ENCODE measurements at places on chromosomes 13 and 19. TPM values are rescaled to one million over a fixed set of nuclear protein-coding genes. Genes with fewer than 3 reads are reported as not detected.

Gene FGF21
- total RNA-seq: not detected

Gene FUT2
- total RNA-seq: 5.8 TPM

Gene UBL3
- 34.1 TPM for total RNA-seq

Gene PBX4
- total RNA-seq: 5.7 TPM

DNA sequence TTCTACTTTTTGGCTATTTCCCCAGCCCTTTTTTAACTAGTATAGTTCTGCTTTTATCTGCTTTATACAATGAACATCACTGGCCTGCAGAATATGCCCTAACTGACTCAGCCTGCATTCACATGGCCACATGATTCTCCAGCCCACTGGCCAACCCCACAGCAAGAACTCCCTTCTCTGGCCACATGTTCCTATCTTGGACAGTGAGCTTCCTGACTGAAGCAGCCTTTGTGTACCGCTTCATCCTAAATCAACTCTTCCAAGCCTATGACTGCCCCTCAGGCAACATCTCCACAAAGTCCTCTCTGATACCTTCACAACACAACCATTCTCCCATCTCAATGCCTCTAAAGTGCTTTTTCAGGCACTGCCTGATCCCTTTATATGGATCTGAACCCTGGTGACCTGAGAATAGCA, 214.1 kb downstream of the COL4A1 start:
- H3K4me1 ChIP-seq: no peaks in the 10 kb centered on the region
- H3K27ac ChIP-seq: no peak overlapping the region
- H3K36me3 ChIP-seq: no peaks in the 10 kb centered on the region

- H3K4me1 ChIP-seq: no peaks in the 10 kb centered on the region
- peaks cover 14% of the 10 kb centered on the region for H3K36me3 ChIP-seq
- no peaks in the 10 kb centered on the region for H3K27me3 ChIP-seq
- no peak overlapping the region for H3K4me3 ChIP-seq
These were observed 6.9 kb upstream of the MEF2B start for GRCh38 chr19:19176950-19177349.

- H3K27ac ChIP-seq: no peak overlapping the region
- DNase-seq: no peak
- H3K4me3 ChIP-seq: no peak overlapping the region
- H3K36me3 ChIP-seq: no peaks in the 10 kb centered on the region
- no peaks in the 10 kb centered on the region for H3K27me3 ChIP-seq
These were observed 9.9 kb downstream of the PLEKHF1 start for GRCh38 chr19:29675120-29675649.

- H3K36me3 ChIP-seq: no peaks in the 10 kb centered on the region
- H3K4me3 ChIP-seq: no peak overlapping the region
- H3K27ac ChIP-seq: no peak overlapping the region
- no peak for DNase-seq
These were observed 30.2 kb upstream of the UBE2L5 start for GRCh38 chr13:30391956-30392680.

GRCh38 chr19:49666120-49666444, 349 bp downstream of the BCL2L12 start:
- peak overlapping the region; percentile 88 for H3K27ac ChIP-seq
- DNase-seq: no peak
- H3K27me3 ChIP-seq: no peaks in the 10 kb centered on the region
- H3K36me3 ChIP-seq: peaks cover 15% of the 10 kb centered on the region
- peak overlapping the region; percentile 98 for H3K4me3 ChIP-seq

- DNase-seq: peak; percentile 96
- no peak overlapping the region for H3K27ac ChIP-seq
- peaks cover 6% of the 10 kb centered on the region for H3K4me1 ChIP-seq
These were observed 13.1 kb downstream of the DDX39A start for GRCh38 chr19:14405758-14406644.

- no peak overlapping the region for H3K27ac ChIP-seq
- no peak overlapping the region for H3K4me3 ChIP-seq
- DNase-seq: no peak
- no peaks in the 10 kb centered on the region for H3K4me1 ChIP-seq
- H3K36me3 ChIP-seq: no peaks in the 10 kb centered on the region
- H3K27me3 ChIP-seq: peaks cover 14% of the 10 kb centered on the region
These were observed 1.8 kb downstream of the NCAN start for GRCh38 chr19:19213426-19214158.

DNA sequence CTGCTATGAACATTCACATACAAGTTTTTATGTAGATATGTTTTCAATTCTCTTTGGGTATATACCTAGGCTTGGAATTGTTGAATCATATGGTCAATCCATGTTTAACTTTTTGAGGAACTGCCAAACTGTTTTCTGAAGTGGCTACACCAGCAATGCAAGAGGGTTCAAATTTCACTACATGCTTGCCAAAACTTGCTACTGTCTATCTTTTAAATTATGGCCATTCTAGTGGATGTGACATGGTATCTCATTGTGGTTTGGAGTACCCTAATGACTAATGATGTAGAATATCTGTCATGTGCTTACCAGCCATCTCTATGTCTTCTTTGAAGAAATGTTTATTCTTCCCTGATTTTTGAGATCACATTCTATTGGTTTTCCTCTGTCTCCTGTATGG, 860.3 kb downstream of the DIAPH3 start:
- no peaks in the 10 kb centered on the region for H3K27me3 ChIP-seq
- no peak for DNase-seq
- no peak overlapping the region for H3K4me3 ChIP-seq
- H3K27ac ChIP-seq: no peak overlapping the region
- no peaks in the 10 kb centered on the region for H3K36me3 ChIP-seq

- H3K4me3 ChIP-seq: peak overlapping the region; percentile 30
- H3K36me3 ChIP-seq: no peaks in the 10 kb centered on the region
- DNase-seq: no peak
- no peak overlapping the region for H3K27ac ChIP-seq
- no peaks in the 10 kb centered on the region for H3K27me3 ChIP-seq
These were observed 16.7 kb downstream of the TICAM1 start for GRCh38 chr19:4814625-4815425.

GRCh38 chr19:38089440-38089839, 134.6 kb downstream of the DPF1 start:
- no peak overlapping the region for H3K4me3 ChIP-seq
- H3K27me3 ChIP-seq: no peaks in the 10 kb centered on the region
- H3K4me1 ChIP-seq: no peaks in the 10 kb centered on the region
- no peak overlapping the region for H3K27ac ChIP-seq
- H3K36me3 ChIP-seq: peaks cover 4% of the 10 kb centered on the region

GRCh38 chr19:39796000-39796498, 17.4 kb downstream of the LEUTX start:
- no peak for DNase-seq
- H3K36me3 ChIP-seq: no peaks in the 10 kb centered on the region
- H3K4me3 ChIP-seq: no peak overlapping the region
- no peak overlapping the region for H3K27ac ChIP-seq
- no peaks in the 10 kb centered on the region for H3K4me1 ChIP-seq
- no peaks in the 10 kb centered on the region for H3K27me3 ChIP-seq

DNA sequence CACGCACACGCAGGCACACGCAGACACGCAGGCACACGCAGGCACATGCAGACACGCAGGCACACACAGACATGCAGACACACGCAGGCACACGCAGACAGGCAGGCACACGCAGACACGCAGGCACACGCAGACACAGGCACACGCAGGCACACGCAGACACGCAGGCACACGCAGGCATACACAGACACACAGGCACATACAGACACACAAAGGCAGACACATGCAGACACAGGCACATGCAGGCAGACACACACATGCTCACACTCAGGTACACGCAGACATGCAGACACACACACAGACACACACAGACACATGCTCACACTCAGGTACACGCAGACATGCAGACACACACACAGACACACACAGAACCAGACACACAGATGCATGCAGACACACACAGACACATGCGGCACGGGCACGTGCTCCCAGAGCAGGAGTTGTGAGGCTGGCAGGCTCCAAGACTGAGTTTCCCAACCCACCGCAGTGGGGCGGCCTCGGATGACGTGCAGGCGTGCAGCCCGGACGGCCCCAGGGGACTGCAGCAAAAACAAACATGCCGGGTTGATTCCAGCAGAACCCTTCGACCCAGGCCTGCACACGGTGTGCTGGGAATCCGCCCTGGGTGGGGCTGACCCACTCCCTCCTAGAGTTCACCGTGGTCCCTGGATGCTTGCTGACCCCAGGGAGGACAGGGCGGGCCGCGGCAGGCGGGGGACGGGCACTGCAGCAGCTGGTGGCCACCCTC, 100.0 kb downstream of the GADD45B start:
- H3K27ac ChIP-seq: no peak overlapping the region
- peak; percentile 94 for DNase-seq
- H3K27me3 ChIP-seq: no peaks in the 10 kb centered on the region

DNA sequence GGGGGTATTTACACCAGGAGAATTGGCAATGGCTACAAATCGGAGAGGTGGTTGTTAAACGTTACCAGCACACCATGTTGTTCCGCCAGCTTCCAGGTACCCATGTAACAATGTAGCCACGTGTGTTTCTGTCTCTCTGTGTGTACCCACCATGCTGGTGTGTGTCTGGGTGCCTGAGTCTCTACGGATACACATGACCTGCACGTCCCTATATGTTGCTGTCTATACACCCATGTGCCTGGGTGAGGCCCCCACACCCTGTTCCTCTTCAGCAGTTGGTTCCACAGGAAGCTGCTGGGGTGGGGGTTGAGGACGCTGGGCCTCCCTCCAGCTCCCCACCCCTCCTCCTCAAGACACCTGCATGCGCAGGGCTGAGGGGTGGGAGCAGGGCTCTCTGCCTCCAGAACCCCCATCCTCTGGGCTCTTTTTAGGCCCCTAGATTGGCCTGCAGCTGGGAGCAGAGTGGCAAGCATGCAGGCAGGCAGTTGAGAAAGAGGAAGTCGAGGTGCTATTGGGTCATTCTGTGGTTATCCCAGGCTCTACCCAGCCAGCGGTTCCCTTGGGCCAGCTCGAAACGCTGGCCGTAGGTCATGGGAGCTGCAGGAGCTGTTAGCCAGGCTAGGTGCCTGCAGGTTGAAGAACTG, at the start of gene ARHGEF18:
ARHGEF18 (plus strand) TSS at position 351 of the 644 bp plus-strand sequence. CDS start 13,954 bp downstream, outside the sequence.
- no peak within 1 kb of the TSS for H3K27ac ChIP-seq
- no peaks in the 10 kb centered on the region for H3K27me3 ChIP-seq
- no peak within 1 kb of the TSS for H3K4me3 ChIP-seq
- DNase-seq: no peak
- no peaks in the 10 kb centered on the region for H3K36me3 ChIP-seq
- no peaks in the 10 kb centered on the region for H3K4me1 ChIP-seq

- peaks cover 15% of the 10 kb centered on the region for H3K36me3 ChIP-seq
- H3K4me1 ChIP-seq: no peaks in the 10 kb centered on the region
- no peak overlapping the region for H3K4me3 ChIP-seq
- no peaks in the 10 kb centered on the region for H3K27me3 ChIP-seq
- DNase-seq: no peak
- H3K27ac ChIP-seq: no peak overlapping the region
These were observed 9.3 kb downstream of the ZNF582 start for GRCh38 chr19:56383826-56384605.

DNA sequence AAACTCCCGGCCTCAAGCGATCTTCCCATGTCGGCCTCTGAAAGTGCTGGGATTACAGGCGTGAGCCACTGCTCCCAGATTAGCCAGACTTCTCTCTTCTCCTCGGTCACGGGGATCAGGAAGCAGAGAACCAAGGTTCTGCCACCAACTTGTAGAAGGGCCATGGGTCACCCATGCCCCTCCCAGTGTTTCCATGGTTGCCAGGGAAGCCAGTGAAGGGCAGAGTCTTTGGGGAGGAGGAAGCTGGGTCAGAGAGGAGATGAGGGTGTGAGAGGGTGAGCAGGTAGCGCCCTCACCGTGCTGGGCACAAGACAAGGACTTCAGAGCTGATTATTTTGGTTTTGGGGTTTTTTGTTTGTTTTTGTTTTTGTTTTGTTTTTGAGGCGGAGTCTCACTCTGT, 77.1 kb downstream of the GNG7 start:
- DNase-seq: no peak
- no peaks in the 10 kb centered on the region for H3K27me3 ChIP-seq
- H3K4me1 ChIP-seq: peaks cover 44% of the 10 kb centered on the region
- H3K27ac ChIP-seq: peak overlapping the region; percentile 98
- no peak overlapping the region for H3K4me3 ChIP-seq

DNA sequence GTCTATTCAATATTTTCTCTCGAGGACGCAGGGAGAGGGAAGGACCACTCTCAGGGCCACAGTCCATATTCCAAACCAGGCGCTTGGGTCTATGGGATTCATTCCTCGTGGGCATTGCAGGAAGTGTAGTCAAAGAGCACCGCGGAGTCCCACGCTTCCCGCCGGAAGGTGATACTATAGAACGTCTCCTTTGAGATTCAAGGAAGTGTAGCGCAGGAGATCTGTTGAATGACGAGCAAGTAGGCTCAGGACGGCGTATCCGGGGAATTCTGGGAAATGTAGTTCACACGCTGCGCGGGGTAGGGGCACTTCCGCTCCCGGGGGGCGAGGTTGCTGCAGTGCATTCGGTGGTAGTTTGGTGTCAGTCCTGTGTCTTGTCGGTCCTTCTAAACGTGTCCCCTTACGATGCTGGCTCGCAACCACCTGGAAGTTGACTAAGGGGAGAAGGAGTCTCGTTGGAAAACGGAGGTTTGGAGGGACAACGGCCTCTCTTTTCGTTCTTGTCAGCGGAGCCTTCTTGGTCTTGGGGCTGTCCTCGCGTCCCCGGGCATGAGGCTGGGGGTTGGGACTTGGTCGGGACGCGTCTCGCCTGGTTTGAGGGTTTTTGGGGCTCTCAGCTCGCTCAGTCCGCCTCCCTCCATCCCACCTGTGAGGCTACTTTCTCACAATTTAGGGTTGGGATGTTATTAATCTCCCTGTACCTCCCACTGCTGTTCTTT, at the start of gene ZNF284:
ZNF284 (plus strand) TSS at position 336 of the 719 bp plus-strand sequence. CDS start 4,231 bp downstream, outside the sequence.
- peaks cover 4% of the 10 kb centered on the region for H3K36me3 ChIP-seq
- H3K27me3 ChIP-seq: no peaks in the 10 kb centered on the region
- no peak within 1 kb of the TSS for H3K27ac ChIP-seq
- H3K4me1 ChIP-seq: peaks cover 5% of the 10 kb centered on the region
- DNase-seq: peak; percentile 97
- peak within 1 kb of the TSS; percentile 93 for H3K4me3 ChIP-seq

DNA sequence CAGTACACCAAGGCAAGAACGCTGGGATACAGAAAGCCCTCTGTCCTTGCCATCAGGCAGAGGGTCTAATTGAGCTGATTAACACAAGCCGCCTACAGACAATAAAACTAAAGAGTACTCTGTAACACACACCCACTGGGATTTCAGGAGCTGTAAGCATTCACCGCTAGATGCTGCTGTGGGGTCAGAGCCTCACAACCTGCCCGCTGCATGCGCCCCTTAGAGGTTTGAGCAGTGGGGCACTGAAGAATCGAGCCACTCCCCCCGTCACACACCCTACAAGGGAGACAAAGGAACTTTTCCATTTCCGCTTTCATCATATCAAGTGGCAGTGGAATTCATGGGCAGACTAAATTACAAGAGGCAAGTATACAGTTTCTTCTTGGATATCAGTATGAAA, 1080.6 kb downstream of the PCDH17 start:
- no peak overlapping the region for H3K27ac ChIP-seq
- H3K27me3 ChIP-seq: no peaks in the 10 kb centered on the region
- no peaks in the 10 kb centered on the region for H3K4me1 ChIP-seq
- H3K4me3 ChIP-seq: no peak overlapping the region
- no peaks in the 10 kb centered on the region for H3K36me3 ChIP-seq

DNA sequence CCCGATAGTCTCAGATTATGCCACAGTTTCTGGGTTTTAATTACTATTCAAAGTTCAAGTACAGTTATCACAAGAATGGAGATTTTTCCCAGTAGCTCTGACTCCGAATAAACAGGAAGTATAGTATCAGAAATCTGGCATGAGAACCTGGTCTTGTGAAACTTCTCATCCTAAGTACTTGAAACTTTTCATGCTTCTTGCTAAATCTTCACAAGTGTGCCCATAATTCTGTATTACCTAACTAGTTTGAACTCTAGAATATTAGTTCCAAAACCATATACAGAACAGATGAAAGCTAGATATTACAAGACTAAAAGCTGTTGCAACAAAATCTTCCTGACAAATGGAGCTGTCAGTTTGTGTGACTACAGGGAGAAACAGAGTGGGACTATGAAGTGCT, 70.5 kb upstream of the CSNK1A1L start:
- no peaks in the 10 kb centered on the region for H3K4me1 ChIP-seq
- H3K27ac ChIP-seq: no peak overlapping the region
- no peaks in the 10 kb centered on the region for H3K27me3 ChIP-seq
- H3K4me3 ChIP-seq: no peak overlapping the region
- H3K36me3 ChIP-seq: no peaks in the 10 kb centered on the region
